Cortex of kidney (tissue), 1 donor: ENCODE measurements at places on chromosomes 1 and 21.

DNA sequence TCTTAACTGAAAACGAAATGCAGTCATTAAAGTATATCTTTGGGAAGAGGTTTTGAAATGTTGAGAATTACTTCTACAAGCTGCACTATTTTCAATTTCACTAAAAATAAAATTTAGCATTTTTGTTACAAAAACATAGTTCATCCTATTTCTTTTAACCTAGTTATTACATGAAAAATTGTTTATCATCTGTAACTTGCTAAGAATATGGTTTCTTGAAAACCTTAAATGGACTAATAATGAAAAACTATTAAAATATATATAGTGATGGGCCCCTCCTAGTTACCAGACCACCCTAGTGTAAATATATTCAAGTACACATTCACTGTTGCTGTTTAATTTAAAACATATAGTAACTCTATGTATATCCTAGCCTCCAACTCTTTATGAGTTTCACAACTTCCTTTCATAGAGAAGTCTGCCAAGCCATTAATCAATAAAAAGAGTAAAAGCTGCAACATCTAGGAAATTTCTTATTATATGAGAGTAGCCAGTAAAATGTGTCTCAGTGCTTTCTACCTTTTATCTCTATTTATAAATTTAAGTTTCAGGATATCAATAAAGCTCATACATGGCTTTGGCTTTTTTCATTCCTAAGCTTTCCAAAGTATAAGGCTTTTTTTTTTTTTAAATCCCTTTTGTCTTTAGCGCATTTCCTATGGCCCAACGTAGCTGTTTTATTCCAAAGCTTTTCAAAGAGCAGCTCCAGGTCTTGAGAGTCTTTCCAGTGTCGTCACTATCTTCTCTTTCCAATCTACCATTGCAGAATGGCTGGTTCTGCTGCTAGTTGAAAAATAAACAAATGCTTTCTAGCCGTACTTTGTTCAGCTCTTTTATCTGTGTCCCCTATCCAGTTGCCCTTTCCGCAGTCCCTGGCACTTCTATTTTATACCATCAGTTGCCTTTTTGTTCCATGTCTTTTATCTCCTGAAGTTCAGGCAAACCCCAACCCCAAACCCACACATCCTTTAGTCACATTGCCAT lies 6.5 kb downstream of the IRF2BP2 start:
- DNase-seq: no peak

GRCh38 chr1:30295266-30295665 lies 428.1 kb downstream of the MATN1 start:
- no peak for DNase-seq

GRCh38 chr21:40631211-40631610 lies 215.7 kb downstream of the DSCAM start:
- no peak for DNase-seq

- DNase-seq: no peak
Observed at GRCh38 chr1:61432616-61433388, 292.1 kb downstream of the TM2D1 start.

GRCh38 chr1:193066606-193067005 lies 7.2 kb downstream of the RO60 start:
- no peak for DNase-seq

DNA sequence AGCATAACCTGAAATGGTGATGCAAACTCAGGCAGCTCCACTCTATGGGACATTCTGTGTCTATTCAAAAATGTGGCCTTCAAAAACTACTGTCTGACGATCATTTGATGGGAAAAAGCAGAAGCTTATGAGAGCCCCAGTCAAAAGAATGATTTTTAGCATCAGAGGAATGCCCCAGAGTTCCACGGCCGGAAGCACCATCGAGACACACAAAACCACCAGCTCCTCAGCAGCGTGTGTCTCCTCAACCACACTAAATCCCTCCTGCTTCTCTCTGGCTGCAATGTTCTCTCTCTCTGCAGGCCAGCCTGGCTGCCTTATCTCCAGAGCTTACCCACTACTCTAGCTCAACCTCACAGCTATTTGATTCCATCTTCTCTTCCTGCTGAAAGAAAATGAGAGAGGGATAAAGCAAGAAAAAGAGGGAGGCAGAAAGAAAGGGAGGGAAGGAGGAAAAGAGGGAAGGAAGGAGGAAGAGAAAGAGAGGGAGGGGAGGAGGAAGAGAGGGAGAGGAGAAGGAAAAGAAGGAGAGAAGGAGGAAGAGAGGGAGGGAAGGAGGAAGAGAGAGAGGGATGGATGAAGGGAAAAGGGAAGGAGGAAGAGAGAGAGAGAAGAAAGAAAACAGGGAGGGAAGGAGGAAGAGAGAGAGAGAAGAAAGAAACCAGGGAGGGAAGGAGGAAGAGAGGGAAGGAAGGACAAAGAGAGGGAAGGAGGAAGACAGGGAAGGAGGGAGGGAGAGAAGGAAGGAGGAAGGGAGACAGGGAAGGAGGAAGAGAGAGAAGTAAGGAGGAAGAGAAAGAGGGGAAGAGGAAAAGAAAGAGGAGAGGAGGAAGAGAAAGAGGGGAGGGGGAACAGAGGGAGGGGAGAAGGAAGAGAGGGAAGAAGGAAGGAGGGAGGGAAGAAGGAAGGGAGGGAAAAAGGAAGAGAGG lies 33.5 kb upstream of the LAPTM5 start:
- no peak for DNase-seq

DNA sequence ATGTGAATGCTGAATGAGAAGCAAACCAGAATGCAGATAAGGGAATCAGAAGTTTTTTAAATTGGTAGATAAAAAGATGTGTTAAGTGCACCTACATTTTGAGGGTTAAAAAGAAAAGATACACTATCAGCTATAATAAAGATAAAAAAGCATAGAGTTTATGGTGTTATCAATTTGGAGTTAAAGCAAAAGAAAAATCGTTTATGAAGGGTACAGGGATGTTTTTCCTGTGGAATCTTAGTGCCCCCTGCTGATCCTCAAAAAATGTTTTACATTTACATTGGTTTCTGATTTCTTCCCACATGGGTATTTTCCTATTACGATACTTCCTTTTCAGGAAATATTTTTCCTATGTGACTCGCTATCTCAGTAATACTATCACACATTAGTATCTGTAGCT lies 293.5 kb downstream of the MRPL39 start:
- no peak for DNase-seq

- no peak for DNase-seq
Observed at GRCh38 chr1:196380316-196380715, 227.9 kb downstream of the KCNT2 start.

GRCh38 chr21:34582506-34583150 lies 32.3 kb downstream of the RCAN1 start:
- DNase-seq: no peak

GRCh38 chr1:170426596-170426995 lies 105.4 kb upstream of the GORAB start:
- DNase-seq: no peak

- no peak for DNase-seq
Observed at GRCh38 chr1:35847935-35848565, 35.0 kb upstream of the AGO1 start.

DNA sequence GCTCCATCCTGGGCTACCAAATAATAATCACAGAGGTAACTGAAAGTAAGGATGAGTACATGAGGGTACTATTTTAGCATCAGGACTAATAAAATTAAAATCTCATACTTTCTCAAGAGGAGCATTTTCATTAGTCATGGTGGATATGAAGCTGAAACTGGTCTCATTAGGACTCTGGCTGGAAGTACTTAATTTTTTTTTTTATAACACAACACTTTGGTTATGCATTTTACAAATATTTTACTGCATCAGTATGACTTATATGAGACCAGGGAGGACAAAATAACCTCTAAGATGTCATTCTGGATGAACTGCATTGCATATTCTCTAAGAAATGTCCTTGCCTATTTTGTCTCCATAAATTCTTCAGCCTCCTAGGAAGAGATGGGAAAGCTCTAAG lies 290.9 kb downstream of the HLX start:
- no peak for DNase-seq

GRCh38 chr1:90959352-90960206 lies 62.3 kb downstream of the ZNF644 start:
- no peak for DNase-seq

DNA sequence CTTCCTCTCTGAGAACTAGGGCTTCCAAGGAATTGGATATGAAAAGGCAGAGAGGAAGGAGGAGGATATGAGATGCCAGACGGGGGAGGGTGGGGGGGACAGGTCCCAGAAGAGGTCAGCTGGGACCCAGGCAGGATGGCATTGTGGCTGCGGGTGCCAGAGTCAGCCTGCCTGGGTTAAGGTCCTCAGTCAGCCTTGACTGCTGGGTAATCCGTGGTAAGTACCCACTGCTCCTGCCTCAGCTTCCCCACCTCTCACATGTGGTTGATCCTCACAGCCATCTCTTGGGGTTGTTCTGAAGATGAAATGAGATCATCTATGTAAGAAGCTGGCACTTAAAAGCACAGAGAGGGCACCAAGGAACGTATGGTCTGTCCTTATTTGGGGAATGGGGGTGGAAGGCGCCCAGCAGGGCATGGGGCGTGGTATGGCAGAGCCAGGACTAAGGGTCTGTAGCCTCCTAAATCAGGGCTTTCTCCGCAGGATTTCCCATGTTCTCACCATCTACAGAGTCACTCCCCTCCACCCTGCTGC lies 23.8 kb downstream of the ELF3 start:
- no peak for DNase-seq

GRCh38 chr1:13801232-13801631 lies 101.2 kb downstream of the PRDM2 start:
- no peak for DNase-seq

DNA sequence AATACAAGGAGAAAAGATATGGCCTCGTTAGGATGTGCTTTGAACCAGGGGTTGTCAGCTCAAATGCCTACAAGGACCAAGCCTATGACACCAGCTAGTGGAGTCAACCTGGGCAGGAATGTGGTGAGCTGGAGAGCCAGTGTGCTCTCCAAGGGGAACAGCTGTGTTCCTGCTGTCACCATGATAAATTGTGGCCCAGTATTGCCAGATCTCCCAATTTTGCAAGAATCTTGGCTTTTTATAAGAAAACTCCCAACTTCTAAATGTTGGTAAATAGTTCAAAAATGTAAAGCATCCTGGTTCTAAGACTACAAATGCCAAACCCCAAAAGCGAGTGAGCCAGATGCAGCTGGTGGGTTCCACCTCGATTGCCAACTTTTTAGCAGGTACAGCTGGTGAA lies 391.1 kb downstream of the PLPP3 start:
- DNase-seq: no peak

DNA sequence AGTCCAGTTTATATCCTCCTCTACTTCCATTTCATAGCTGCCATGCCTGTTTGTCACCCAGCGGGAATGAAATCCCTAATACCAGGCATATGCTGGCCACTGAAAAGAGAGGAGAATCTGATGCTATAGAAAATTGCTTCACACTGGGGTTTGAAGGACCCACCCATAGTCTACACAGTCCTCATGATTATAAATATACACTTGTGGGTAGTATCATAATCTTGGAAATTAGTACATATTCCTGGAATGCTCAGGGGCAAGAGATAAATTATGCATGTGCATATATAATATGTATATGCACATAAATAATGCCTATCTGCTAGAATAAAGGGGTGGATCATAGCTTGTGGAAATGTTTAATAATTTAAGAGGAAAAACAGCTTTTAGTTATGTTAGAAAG lies 105.8 kb downstream of the PRRX1 start:
- DNase-seq: no peak

- DNase-seq: no peak
Observed at GRCh38 chr1:173414136-173414535, 63.0 kb upstream of the PRDX6 start.

GRCh38 chr1:207069061-207069460 lies 16.0 kb downstream of the PFKFB2 start:
- no peak for DNase-seq

DNA sequence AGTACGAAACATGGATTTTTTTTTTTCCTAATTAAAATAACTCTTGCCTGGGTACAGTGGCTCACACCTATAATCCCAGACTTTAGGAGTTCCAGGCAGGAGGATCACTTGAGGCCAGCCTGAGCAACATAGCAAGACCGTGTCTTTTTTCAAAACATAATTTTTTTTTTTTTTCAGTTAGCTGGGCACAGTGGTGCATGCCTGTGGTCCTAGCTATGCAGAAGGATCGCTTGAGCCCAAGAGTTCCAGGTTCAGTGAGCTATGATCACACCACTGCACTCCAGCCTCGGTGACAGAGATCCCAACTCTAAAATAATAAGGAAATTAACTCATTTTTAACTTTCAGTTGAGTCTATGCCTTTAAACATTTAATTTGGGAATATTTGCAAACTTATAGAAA lies 170.1 kb downstream of the NEK7 start:
- DNase-seq: no peak

- no peak for DNase-seq
Observed at GRCh38 chr1:239125893-239126292, 260.5 kb upstream of the CHRM3 start.

GRCh38 chr1:198671136-198671535 lies 32.3 kb downstream of the PTPRC start:
- no peak for DNase-seq

GRCh38 chr1:159821171-159821867 lies 5.4 kb upstream of the SLAMF8 start:
- DNase-seq: no peak

- DNase-seq: no peak
Observed at GRCh38 chr1:32062867-32063230, 9.9 kb upstream of the TMEM39B start.

DNA sequence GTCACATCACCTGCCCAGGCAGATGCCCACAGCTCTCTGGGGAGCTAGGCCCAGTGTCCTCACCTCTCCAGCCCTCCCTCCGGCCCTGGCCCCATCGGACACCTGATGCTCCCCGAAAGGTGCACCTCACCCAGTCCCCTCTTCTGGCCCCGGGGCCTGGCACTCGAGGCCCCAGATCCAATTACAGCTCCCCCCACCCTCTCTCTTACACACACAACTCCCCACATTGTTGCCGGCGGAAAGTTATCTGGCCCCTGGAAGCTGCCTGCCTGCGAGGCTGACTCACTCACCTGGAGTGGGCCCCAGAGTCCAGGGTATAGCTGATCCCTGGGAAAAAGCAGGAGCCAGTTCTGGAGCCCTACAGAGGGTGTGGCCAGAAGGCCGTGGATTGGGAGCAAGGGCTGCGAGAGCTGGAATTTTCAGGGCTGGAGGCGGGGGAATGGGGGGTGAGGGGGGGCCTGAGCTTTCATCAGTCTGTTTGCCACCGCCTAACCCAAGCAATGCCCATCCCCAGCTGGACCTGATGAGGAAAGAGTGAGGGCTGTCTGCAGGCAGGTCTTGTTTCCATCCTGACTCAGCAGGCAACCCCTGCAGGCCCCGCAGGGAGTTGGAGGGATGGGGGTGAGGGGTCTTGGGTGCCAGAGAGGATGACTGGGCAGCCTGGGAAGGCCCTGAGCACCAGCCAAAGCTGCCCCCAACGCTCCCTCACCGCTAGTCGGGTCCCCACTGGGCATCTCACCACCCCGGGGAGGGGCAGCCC lies 948 bp downstream of the FBXO2 start:
- no peak for DNase-seq

- no peak for DNase-seq
Observed at GRCh38 chr1:110636149-110636935, 30.2 kb upstream of the KCNA2 start.
